Putamen (tissue), 1 donor: ENCODE measurements at places on chromosomes 6 and 20.
A peak's percentile ranks its signal among the peaks of the same experiment; 100 is the strongest.

DNA sequence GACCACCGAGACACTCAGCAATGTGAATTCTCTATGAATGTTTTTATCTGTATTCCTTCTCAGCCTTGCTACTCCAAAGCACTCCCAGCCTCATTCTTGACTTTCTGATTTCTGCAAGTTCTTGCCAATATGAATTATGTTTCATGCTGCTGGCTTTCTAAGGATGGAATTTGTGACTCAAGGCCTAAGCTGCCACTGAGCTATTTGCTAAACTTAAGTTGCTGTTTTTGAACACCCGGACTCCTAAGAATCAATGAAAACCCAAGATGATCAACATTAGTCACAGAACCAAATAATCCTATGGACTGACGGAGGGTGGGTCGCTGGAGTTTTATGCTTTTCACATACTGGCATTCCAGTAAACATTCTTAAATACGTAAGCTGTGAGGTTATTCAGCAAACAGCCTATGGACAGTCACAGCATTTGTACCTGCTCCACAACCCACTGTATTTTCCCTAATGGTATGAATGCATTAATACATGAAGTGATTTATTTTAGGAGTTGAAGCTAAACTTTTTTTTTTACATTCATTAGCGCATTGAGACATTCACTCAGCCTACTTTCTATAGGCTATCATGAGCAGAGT lies 8.2 kb upstream of the PXDC1 start:
- no peak for DNase-seq

GRCh38 chr20:54205450-54205849 lies 2.4 kb upstream of the PFDN4 start:
- peak; percentile 55 for DNase-seq

- DNase-seq = no peak
Measured at GRCh38 chr20:20897145-20897544, 184.7 kb upstream of the RALGAPA2 start.

DNA sequence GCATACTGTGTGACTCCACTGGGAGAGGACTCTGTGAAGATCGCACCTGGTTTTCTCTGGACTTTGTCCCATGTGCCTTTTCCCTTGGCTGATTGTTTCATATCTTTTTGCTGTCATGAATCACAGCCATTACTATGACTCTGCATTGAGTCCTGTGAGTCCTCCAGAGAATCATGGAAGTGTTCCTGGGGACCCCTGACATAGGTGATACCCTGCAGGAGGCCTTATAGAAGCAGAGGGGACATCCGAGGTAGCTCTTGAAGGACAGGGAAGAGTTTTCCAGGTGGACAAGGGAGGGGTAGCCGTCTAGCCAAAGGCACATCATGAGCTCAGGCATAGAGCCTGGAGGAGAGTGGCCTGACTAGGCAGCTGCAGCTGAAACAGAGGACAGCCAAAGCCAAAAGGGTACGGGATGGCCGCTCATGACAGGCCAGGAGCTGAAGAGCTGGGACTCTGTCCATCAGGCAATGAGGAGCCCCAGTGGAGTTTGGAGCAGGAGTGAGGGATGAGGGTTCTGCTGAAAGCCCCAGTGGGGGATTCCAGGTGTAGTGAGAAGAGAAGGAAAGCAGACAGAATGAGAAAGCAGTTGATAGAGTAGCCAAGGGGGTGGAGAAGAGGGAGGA lies 86.6 kb upstream of the TOX2 start:
- DNase-seq = no peak

DNA sequence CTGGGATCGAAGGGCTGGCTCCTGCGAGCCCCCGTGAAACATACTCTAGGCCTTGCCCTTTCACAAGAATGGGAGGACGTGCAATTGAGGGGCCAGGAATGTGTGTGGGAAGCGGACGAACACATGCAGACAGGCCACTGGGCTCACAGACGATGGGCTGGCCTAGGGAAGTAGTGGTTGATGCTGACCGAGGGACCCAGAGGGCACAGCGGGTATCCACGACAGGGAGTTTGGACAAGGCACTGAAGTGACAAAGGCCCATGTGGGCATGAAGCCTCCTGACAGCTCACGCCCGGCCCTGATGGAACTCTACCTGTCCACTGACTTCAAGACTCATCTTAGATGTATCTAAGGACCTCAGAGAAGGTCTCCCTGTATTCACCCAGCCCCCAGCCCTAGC lies 52.2 kb downstream of the MYH7B start:
- DNase-seq = no peak

GRCh38 chr20:38872036-38872435 lies 54.2 kb upstream of the FAM83D start:
- DNase-seq = no peak

- DNase-seq = no peak
Measured at GRCh38 chr6:47852727-47853126, 70.9 kb downstream of the OPN5 start.

- DNase-seq = no peak
Measured at GRCh38 chr6:113629256-113629655, 227.9 kb upstream of the MARCKS start.

DNA sequence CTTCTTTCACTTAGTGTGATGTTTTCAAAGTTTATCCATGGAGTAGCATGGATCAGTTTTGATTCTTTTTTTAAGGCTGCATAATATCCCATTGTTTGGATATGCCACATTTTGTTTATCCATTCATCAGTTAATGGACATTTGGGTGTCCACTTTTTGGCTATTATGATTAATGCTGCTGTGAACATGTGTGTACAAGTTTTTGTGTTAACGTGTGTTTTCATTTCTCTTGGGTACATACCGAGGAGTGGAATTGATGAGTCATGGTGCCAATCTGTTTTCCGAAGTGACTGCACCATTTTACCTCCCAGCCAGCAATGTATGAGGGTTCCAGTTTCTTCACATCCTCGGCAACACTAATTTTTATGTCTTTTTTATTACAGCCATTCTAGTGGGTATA lies 78.4 kb upstream of the CCDC28A start:
- no peak for DNase-seq
